ENCODE measurements at places on chromosomes 2 and 18.

DNA sequence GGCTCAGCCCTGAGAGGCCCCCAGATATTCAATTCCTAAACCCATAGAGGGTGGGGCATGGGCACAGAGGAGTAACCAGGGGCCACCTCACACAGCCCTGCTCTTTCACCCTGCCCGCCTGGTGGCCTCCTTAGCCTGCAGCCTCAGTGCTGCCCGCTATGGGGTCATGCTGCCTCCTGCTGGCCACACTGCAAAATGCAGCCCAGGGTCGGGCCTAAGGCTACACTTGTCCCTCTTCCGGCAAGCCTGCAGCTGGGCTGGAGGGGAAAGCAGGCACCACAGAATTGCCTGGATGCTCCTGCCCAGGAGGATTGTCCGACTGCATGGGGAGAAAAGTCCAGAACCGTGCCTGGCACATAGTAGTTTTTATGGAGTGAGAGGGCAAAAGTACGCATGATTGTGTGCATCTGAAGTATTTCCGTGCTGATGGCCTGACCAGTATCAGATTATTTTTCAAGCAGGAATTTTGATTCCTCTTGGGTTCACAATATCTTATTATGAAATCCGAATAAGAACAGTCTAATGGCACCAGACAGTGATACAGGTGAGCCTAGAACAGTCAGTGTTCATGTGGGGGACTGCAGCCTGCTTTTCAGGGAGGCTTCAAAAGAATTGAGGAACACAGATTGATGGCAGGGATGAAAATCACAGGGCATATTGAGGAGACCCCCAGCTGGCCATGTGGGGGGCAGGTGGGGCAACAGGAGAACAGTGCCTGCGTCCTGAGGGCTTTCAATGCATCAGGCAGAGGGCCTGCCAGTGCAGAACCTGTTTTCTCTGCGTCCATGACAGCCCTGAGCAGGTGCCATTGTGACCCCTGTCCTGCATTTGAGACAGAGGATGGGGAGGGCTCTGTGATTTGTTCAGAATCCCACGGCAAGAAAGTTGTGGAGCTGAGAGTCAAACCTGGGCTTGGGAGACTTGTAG lies 51.2 kb upstream of the ALPP start:
- peak; percentile 71 for DNase-seq

DNA sequence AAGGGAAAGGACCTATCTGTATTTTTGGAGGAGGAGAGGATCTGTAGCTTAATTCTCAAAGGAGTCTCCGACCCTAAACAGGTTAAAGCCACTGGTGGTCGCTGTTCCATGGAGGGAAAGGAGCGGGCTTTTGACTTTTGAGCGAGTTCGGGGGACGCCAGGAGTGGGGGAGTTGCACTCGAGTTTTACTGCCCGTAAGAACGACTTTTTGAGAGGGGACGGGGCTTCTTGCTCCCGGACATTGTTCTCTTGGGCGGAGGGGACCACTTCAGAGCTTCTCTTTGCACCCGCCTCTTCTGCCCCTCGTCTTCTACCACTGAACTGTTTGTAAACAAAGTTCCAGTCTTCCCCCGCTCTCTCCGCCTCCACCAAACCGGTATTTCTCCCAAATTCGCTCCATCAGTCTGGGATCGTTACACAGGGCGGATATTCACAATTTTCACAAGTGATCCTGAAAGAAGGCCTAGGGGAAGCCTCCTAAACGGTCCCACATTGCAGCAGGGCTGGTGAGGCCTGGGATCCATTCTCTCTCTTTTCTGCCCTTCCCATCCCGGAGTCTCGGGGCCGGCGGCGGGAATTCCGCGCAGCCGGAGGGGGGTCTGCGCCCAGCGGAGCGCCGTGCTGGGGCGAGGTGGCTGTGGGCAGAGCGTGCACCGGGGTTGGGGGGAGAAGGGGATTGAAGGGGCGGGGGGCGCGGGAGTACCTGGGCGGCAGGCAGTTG lies 6.6 kb downstream of the DLX2 start:
- DNase-seq, result no peak

- no peak for DNase-seq
These were observed 164.9 kb downstream of the TXNL1 start for GRCh38 chr18:56473400-56474024.

DNA sequence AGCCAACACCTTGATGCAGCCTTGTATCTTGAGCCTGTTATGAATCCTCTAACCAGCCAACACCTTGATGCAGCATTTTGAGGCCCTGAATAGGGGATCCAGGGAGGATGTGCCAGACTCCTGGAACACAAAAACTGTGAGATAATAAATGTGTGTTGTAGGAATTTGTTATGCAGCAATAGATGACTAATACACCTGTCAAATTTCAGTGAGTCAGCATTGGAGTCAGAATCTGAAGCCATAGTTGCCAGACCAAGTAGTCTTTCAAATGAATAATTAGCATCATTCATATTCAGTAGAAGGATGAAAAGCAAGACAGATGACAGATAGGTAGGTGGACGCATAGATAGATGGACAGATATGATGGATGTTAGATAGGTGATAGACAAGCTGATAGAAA lies 942.5 kb upstream of the SLC39A10 start:
- no peak for DNase-seq

DNA sequence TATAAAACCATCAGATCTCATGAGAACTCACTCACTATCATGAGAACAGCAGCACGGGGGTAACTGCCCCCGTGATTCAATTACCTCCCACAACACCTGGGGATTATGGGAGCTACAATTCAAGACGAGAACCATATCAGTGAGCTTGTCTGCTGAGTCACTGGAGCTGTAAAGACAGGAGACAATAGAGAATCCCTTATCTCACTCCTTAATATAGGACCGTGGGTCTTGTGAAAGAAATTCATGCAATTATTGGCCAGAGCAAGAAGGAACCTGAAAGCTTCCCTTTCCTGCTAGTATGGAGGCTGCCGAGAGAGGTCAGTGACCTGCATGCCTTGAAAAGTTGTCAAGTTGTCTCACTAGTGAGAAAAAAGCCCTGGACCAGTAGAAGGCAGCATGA lies 9.5 kb upstream of the TNFAIP6 start:
- no peak for DNase-seq

GRCh38 chr2:24761866-24762265 lies 31.3 kb downstream of the PTRHD1 start:
- no peak for DNase-seq

- no peak for DNase-seq
These were observed 229.4 kb downstream of the ZNF516 start for GRCh38 chr18:76265497-76266235.

- DNase-seq, result peak; percentile 92
These were observed 74.2 kb downstream of the TNS1 start for GRCh38 chr2:217928324-217929181.

DNA sequence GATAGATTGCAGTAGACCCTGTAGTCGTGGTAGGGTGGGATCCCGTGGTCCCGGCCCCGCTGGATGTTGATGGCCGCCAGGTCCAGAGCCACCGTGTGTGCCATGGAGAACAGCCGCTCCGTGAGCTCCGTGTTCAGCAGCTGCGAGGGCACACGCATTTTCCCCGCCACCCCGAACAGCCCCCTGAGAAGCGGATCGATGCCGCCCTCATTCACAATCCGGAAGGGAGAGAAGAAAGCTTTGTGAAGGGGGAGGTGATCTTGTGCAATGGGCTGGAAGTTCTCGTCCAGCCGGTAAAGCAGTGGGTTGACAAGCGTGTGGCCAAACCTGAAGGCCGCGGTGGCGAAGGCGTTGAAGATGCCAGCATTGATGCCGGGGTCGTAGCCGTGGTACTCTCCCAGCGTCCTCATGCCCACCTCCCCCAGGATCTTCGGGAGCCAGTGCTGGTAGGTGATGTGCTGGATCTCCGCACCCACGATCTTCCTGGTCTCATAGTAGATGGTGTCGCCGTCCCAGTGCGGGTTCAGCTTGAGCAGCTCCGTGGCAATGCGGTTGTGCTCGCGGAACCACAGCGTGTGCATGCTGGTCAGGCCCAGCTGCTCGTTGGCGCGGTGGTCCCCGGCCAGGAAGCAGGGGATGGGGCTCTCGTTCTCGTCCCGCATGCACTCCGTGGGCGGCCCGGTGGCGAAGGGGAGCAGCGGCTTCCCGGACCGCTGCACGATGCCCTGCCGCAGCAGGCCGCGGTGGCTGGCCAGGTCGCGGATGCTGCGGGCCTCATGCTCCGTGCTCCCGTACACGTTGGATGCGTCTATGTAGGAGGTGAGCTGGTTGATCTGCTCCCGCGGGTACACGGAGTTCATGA lies 95.8 kb downstream of the PXDN start:
- no peak for DNase-seq

- no peak for DNase-seq
These were observed 78.6 kb downstream of the PDK1 start for GRCh38 chr2:172634477-172634876.

GRCh38 chr18:49880661-49881060 lies 67.3 kb upstream of the ACAA2 start:
- no peak for DNase-seq

DNA sequence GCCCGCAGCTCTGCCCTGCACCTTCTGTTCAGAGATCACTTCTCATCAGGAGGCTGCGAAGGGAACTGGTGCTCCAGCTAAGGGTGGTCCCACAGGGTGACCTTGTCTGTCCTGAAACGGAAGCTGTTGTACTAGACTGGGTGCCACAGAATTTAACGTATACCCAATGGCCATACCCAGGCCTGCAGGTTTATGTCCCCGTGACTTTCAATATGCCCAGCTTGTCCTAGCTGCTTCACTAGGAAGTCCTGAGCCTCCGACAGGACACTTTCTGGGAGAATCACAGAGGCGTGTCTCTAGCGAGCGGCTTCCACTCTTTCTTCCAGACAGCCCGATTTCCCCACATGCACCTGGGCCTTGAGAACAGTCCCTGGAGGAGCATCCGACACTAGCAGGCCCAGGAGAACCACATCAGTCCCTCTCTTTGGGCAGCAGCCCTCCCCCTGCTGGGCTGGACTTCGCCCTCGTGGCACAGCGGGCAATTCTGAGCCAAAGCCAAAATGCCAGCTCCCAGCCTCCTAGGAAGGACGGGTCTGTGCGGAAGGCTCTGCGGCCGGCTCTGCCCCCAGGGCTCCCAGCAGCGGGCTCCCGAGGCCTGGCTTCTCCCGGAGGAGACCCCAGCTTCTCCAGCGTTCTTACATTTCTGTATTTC lies 91.9 kb upstream of the OTOS start:
- DNase-seq, result no peak

DNA sequence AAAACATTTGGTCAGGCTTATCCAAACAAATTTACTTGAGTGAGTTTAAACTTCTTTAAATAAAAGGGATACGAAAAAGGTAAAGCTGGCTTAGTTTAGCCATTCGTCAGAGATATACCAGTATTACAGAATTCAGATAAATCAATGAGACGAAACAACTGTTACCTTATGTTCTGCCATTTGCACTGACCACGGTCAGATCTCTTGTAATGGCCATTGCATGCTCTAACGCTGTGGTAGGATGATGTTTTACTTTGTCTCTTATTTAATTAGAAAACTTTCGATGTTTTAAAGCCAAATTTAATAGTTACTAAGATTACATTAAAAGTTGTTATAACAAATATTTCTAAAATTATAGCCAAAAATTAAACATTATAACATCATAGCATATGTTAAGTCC lies 1.5 kb downstream of the C18orf54 start:
- no peak for DNase-seq

GRCh38 chr2:159137511-159138241 lies 148.8 kb downstream of the WDSUB1 start:
- no peak for DNase-seq

DNA sequence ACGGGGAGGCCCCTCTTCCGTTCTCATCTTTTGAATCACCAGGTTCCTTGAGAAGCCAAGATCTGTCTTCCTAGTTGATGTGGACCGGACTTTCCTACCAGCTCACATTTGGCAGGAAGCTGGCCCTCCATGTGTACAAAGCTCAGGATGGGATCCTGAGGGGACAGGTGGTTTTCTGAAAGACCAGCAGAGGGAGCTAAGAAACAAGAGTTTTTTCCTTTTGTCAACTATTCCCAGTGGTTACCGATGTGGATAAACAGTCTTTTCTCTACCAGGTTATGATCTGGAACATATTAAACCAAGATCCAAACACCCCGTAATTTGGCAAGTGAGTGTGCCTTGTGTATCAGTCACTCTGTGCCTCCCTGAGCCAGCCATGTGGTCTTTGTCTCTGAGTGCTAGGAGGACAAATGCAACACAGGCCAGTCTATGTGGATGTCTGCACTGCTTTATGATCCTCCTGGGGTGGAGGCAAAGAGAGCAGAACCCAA lies 25.1 kb upstream of the ARHGAP25 start:
- peak; percentile 69 for DNase-seq

DNA sequence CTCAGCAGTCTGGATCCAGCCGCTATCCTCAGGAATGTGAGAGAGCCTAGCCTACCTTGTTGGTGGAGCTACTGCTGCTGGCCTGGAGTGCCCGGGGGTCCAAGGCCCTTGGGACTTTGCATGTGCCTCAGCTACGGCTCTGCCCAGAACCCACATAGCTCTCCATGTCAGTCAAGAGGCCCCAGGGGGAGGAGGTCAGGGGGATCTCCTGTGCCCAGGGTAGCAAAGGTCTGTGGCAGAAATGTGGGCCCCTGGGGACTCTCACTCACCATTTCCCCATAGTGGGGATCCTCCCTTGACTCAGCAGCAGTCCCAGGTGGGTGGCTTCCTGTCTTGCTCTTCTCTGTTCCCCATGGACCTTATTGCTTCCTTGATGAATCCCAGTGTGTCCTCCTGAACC lies 342.7 kb upstream of the CHAC2 start:
- no peak for DNase-seq

- DNase-seq, result no peak
These were observed 119.6 kb downstream of the DDX1 start for GRCh38 chr2:15711126-15711860.

- peak; percentile 3 for DNase-seq
These were observed 139.6 kb downstream of the TRABD2A start for GRCh38 chr2:84741182-84741822.

DNA sequence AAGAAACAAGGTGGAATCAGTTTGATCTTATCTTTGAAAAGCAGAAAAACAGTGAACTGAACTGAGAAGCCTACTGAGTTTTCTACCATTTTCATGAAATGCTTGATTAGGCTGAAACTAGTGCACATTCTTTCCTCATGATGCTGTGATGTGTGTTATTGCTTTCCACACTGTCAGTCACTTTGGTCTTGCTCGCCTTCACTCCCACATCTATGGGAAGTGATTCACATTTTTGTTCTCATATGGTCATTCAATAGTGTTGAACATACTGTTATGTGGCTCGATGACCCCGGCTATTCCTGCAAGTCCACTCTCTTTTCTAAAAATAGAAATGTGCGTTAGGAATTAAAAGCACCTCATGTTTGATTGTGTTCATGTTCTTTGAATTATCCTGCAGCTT lies 129.7 kb downstream of the TGIF1 start:
- DNase-seq, result no peak

- no peak for DNase-seq
These were observed 256.3 kb upstream of the PKDCC start for GRCh38 chr2:41791523-41791922.
